ENCODE measurements at places on chromosomes 16 and 17.

- DNase-seq = no peak
Measured at GRCh38 chr16:8901320-8901861, 19.2 kb downstream of the LITAFD start.

- DNase-seq = no peak
Measured at GRCh38 chr17:44935116-44935515, 12.5 kb downstream of the KIF18B start.

- no peak for DNase-seq
Measured at GRCh38 chr16:86165479-86165878, 266.5 kb downstream of the IRF8 start.

GRCh38 chr17:33647956-33648355 is 354.9 kb upstream of the ASIC2 start:
- no peak for DNase-seq

GRCh38 chr16:12082226-12082887 is 105.8 kb downstream of the SNX29 start:
- DNase-seq = no peak

DNA sequence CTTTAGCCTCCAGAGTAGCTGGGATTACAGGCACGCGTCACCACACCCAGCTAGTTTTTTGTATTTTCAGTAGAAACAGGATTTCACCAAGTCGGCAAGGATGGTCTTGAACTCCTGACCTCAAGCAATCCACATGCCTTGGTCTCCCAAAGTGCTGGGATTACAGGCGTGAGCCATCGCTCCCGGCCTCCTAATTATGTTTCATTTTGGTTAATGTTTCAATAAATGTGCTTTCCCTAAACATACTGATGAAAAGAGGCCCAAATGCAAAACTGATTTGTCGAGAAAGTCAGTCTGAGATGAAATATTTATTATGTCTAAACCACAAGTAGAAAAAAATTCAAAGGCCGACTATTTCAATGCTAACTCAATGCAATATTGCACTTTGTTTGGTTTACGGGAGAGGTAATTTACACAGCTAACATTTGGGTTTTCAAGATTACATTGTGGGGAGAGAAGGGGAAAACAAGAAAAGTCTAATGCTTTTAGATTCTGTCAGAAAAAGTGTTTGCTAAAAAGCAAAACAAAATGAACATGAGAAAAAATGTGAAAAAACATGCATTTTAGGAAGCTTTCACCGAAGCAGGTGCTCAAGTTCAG is 9.8 kb downstream of the STAT3 start:
- no peak for DNase-seq

- DNase-seq = no peak
Measured at GRCh38 chr17:58534331-58534730, 19.9 kb upstream of the MTMR4 start.

DNA sequence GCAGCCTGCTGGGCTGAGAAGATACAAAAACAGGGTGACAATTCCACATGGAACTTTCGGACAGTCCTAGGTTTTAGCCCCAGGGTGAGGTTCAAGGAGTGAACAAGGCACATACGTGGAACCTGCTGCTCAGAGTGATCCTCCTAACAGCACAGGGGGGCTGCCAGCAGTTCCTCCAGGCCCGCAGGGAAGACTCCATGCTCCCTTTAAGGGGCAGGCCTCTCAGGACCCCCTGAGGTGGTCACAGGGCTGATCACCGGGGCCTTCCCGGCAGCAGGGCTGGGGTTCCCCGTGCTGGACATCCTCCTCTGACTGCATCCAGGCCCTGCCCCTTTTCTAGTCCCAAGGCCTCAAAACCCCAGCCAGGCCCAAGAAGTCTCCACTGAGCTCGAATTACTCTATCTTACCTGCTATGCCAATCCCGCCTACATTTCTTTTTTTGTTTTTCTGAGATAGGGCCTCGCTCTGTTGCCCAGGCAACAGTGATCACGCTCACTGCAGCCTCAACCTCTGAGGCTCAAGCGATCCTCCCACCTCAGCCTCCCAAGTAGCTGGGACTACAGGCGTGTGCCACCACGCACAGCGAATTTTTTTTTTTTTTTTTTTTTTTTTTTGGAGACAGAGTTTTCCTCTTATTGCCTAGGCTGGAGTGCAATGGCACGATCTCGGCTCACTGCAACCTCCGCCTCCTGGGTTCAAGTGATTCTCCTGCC is 10.4 kb downstream of the CANT1 start:
- DNase-seq = no peak

GRCh38 chr16:62549875-62550274 is 513.6 kb upstream of the CDH8 start:
- DNase-seq = no peak

- DNase-seq = no peak
Measured at GRCh38 chr17:7261379-7262191, 693 bp downstream of the CLDN7 start.

- DNase-seq = no peak
Measured at GRCh38 chr16:17847234-17847795, 376.6 kb upstream of the XYLT1 start.

GRCh38 chr17:72538901-72539352 is 418.1 kb downstream of the SOX9 start:
- no peak for DNase-seq

DNA sequence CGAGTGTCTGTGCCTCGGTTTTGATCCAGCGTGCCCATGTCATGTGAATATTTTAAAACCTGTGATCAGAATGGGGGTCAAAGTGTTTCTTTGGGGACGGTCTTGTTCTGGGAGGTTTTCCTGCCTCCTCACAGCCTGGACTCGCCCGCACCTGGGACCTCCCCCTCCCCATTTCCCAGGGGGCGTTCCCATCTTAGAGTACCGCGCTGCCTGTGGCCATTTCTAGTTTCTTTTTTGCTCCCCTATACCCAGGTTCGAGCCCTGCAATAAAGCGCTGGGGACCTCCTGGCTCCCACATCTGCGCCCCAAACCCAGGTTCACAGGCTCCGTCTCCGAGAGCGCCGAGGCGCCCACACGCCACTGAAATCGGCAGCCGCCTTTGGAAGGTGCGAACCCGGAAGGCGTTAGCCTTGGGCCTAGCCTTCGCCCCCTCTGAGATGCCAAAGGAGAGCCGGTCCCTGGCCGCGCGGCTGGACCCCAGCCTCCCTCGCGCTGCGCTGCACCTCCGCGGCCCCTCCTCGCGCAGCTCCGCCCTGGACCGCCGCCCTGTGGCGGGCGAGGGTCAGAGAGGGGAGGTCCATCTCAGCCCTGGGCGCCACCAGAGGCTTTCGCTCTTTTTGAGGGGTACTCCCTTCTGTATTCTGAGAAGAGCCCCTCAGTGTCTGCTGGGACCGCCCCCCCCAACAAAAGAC is 1.7 kb downstream of the KCNJ12 start:
- no peak for DNase-seq

- no peak for DNase-seq
Measured at GRCh38 chr16:75868636-75869632, 142.6 kb upstream of the CPHXL start.

GRCh38 chr16:70749681-70750601 is 51.0 kb downstream of the VAC14 start:
- DNase-seq = no peak

DNA sequence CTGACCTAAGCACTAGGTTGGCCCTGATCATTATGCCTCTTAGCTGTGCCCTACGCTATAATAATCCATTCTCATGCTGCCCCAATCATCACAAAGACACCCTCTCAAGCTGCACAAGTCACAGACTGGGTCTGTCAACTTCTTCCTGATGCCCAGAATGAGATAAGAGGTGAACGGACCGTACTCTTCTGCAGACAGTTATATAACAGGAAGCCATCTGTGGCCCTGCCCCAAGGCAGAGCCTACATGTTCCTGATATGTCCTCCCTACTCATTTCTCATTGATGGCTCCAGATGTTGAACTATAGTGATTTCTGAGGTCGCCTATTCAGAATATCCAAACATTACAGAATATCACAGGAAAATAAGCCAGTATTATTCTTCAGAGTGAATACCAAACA is 471.6 kb upstream of the ERCC4 start:
- DNase-seq = no peak

- no peak for DNase-seq
Measured at GRCh38 chr17:59093145-59093701, 13.5 kb downstream of the TRIM37 start.

DNA sequence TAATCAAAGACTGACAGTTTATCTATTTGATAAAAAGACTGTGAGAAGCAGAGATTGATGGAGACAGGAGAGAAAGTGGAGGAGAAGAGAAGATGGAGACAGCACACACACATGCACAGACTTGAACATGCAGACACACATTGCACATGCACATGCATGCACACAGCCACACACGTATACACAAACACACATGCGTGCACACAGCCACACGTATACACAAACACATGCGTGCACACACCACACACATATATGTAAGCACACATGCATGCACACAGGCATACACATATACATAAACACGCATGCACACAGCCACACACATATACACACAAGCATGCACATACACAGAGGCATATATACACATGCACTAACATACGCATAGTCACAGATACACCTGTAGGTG is 313.4 kb downstream of the HAPSTR1 start:
- no peak for DNase-seq

DNA sequence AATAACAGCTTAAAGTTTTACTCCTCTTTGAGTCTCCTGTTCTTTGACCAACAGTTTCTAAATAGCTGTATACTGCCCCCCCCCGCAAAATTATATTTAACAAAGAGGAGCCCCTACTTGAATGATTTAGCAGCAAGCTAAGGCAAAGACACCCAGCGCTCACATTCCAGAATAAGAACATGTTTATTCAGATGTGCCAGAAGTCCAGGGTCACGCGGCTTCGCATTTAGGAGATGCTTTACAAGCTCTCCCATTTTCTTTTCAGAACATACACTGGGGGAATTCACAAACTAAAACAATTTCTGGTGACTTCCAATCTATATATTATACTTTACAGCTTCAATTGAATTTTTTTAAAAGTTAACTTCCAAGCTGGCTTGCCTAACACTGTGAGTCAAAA is 5.3 kb downstream of the PLD6 start:
- no peak for DNase-seq

- no peak for DNase-seq
Measured at GRCh38 chr16:85894266-85894665, 4.7 kb upstream of the IRF8 start.

Data from NCI-H2171 treated with DMSO at 0.1 percent for 48 hours (cell line).